ENCODE measurements at places on chromosomes 5 and 9.
A peak's percentile ranks its signal among the peaks of the same experiment; 100 is the strongest.

GRCh38 chr9:26308328-26308727, 584.3 kb downstream of the CAAP1 start:
- DNase-seq = peak; percentile 42

DNA sequence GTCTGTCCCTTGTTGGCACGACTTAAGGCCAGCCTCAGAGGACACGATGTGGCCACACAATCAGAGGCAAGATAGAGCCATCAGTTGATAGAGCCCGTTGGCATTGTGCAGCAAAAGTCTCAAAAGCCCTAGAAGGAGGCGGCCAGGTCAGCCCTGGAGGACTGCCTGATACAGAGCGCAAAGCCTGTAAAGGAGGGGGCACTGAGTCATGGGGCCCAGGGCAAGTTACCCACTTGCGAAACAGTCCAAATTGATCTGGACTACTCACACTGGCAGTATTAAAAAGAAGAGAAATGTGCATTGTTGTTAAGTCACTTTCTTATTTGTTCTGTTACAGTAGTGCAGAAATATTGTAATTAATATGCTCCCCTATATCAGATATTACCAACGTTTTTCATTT, 51.5 kb downstream of the KLF9 start:
- peak; percentile 33 for DNase-seq

- peak; percentile 61 for DNase-seq
These were observed 62.8 kb downstream of the SHOC1 start for GRCh38 chr9:111731928-111732327.

DNA sequence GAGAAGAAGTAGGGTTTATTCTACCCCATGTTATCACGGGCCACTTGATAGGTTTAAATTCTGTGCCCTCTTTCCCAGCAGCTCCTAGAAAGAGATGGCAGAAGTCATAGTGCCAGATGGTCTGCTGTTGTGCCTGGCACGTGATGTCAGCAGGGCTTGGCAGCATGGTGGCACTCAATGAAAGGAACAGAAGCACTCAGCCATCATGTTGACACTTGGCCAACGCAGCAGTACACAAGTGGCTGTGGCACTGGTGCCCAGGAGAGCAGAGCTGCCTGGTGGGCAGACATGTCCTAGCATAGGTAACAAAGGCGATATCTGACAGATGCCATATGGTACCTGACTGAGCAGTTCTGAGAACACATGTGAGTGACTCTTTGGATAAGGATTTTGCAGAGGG, 796.4 kb upstream of the ACO1 start:
- DNase-seq = no peak

DNA sequence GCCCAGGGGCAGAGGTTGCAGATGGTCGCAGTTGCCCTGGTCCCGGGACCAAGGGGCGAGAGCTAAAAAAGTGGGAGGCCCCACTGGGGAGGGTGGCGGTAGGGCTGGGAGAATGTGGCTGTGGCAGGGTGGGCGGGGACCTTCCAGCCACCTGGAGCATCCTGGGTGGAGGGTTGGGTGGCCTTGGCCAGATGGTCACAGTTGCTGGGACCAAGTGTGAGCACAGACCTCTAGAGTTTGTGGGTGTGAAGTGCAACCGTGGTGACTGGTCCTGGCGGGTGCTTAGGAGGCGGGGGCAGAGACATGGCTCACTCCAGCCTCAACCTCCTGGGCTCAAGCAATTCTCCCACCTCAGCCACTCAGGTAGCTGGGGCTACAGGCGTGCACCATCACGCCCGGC, 5.7 kb upstream of the TRAF2 start:
- no peak for DNase-seq

DNA sequence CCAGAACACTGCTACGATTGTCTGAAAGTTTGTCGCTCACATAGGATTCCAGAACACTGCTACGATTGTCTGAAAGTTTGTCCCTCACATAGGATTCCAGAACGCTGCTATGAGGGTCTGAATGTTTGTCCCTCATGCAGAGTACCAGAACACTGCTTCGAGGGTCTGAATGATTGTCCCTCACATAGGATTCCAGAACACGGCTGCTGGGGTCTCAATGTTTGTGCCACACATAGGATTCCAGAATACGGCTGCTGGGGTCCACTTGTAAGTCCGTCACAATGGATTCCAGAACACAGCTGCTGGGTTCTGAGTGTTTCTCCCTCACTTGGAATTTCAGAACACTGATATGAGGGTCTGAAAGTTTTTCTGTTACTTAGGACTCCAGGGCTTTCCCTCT, 203.3 kb downstream of the FOXD4L6 start:
- DNase-seq = no peak

GRCh38 chr5:110335361-110336066, 391.0 kb downstream of the TMEM232 start:
- peak; percentile 4 for DNase-seq

GRCh38 chr5:135369952-135370351, 29.1 kb downstream of the MACROH2A1 start:
- DNase-seq = no peak

- no peak for DNase-seq
These were observed 8.8 kb downstream of the SLC26A2 start for GRCh38 chr5:149969181-149969930.

DNA sequence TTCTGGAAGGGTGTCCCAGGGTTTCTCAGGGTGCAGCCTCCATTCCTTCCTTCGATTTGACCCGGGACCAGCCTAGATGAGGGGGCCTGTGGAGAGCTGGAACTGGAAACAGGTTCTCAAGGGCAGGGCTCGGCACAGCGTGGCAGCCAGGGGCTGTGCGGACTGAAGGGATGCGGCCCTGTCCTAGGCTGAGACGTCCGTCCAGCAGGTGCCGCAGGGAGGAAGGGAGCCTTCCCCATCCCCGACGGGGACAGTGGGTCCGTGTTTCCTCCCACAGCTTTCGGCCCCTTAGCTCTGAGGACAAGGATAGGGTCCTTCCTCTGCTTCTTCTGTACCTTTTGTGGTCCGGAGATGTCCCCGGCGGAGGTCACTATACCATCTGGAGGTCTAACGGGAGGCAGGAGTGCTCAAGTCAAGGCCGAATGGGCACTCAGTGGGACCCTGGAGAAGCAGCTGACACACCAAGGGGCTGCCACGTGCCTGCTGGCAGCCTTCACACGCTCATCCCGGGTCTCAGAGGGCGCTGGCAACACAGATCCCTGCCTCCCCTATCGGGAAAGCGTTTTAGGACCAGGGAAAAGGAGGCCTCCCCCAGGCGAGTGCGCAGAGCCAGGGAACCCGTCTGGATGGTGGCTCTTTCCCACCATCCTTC, 49.9 kb downstream of the USP20 start:
- DNase-seq = peak; percentile 56

DNA sequence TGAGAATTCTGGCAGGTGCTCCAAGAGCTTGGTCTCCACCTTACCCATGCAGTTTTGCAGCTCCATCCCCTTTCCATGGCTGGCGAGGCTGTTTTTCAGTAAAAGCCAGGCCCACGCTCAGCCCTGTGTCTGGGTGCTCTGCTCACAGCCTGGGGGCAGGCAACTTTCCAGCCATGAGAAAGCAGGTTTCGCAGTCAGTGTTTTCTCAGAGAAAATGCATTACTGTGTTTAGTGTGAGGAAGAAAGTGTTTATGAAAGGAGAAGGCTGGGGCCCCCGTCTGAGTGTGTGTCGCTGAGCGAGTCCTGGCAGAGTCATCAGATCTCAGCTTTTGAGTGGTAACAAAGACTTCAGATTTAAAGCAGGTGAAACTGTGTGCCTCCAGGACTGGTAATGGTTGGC, 248.1 kb downstream of the IRX1 start:
- DNase-seq = no peak

- DNase-seq = no peak
These were observed 28.3 kb downstream of the TCF7 start for GRCh38 chr5:134142806-134143205.

- no peak for DNase-seq
These were observed 1497.8 kb downstream of the EFNA5 start for GRCh38 chr5:106172681-106173532.

GRCh38 chr5:94621763-94622162, 3.3 kb downstream of the SLF1 start:
- no peak for DNase-seq

DNA sequence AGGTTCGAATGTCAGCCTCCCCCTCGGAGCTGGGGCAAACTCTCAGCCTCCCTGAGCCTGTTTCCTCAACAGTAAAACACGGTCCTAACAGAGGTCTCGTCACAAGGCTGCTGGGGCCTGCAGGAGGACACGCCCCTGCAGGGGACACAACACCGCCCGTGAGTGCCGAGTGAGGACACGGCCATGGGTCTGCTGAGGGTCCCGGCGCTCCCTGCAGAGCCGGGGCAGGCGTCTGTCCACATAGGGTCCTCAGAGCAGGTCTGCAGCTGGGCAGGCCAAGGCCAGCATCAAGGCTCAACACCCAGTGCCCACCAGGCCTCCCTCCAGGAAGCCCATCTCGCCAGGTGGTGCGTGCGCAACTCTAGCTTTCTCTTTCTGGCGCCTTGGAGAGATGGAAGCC, 125.2 kb downstream of the VAV2 start:
- DNase-seq = no peak

GRCh38 chr9:41229408-41230401, 40.6 kb upstream of the ZNG1F start:
- DNase-seq = peak; percentile 3

GRCh38 chr5:176530983-176531901, 6.0 kb downstream of the RNF44 start:
- DNase-seq = peak; percentile 47

- DNase-seq = peak; percentile 95
These were observed 280.2 kb downstream of the SEMA5A start for GRCh38 chr5:9265441-9266287.

GRCh38 chr5:32578363-32578762, 7.0 kb upstream of the SUB1 start:
- DNase-seq = no peak

DNA sequence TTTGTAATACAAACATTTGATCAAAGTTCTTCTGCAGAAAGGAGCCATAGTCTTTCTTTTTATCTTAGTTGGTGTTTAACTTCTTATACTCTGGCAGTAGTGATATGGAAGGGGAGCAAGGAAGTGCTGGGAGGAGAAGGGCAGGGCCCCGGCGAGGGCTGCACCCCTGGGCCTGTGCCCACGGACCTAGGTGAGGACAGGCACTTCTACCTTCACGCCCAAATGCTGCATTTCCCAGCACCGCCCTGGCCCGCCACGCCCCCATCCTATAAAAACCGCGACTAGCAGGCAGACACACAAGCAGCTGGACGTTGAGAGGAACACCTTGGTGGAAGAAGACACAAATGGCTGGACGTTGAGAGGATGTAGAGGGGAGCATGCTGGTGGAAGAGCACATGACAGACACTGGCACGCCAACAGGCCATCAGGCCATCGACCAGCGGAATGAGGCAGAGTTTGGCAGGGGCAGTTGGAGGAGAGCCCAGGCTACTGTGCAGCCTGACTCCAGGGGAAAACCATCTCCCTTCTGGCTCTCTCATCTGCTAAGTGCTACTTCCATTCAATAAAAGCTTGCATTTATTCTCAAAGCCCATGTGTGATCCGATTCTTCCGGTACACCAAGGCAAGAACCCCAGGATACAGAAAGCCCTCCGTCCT, 81.5 kb upstream of the C9orf72 start:
- no peak for DNase-seq

DNA sequence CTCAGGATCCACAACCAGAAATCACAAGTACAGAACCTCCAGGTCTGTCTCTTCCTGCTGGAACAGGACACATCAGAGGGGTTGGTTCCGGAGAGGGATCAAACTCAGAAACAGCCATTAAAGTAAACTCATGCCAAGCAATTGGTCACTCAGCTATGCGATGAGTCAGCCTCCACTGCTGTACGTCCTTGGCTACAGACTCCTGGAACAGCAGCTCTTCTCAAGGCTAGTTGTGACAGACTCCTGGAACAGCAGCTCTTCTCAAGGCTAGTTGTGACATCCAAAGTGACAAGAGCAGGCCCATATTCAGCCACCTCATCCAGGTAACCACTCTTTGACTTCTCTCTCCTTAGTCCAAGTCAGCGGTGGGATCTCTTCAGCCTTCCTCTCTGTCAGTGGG, at the start of gene SPINK13:
Gene SPINK13 (plus strand): TSS at position 229 of the 400 bp plus-strand sequence. CDS start 1,279 bp downstream, outside the sequence.
- DNase-seq = peak; percentile 75

- no peak for DNase-seq
These were observed 117.5 kb downstream of the COL5A1 start for GRCh38 chr9:134758949-134759607.

DNA sequence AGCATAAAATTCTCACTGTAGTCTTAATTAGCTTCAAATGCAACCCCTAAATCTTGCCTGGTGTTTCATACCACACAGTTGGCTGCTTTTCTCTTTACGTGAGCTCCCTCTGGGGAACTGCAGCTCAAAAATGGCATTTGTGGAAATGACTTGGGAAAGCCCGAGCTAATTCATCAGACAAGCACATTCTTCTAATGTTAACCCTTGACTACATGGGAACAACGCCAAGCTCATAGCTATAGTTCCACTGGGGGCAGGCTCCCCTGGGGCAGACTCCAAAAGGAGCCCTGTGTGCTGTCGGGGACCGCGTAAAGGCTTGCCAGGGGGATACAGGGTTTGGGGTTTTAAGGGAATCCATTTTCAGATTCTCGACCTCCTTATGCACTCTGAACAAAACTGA, 301.4 kb upstream of the DAP start:
- peak; percentile 2 for DNase-seq

DNA sequence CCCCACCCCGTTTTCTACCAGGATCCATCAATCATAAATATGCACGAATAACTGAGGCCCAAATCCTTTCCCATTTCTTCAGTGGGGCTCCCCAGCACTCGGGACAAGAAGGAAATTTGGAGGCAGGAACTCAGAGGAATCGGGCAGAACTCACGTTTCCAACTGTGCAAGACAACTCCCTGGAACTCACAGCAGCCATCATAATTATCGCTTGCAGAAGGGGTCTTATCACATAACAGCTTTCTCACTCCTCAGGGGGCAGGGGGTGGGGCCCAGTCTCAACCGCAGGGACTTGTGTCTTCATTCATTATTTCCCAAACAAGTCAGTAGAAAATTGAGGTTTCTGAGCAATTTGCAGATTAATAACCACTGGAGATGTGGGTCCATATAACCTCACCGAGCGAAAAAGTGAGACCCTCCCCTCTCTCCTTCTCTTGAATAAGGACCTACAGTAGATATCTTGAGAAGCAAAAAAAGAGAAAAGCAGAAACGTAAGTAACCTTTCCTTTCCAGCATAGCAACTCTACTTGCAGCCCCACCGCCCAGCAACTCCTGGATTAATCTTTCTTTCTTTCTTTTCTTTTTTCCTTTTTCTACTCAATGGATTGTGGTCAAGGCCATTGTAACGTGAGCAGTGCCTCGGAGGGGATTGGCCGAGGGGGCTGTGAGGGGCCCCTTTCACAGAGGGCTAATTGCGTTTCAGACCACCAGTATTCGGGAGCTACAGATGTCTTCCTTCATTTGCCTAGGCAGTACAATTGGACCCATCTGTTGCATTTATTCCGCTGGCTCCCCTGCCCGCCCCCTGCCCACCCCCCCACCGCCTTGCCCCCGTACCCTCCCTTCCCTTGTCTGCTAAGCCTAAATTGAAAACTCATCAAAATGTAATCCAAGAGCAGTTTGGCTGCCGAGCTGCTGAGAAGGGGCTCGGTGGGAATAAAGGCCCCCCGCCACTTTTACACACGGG, 24.7 kb upstream of the TIFAB start:
- DNase-seq = no peak

DNA sequence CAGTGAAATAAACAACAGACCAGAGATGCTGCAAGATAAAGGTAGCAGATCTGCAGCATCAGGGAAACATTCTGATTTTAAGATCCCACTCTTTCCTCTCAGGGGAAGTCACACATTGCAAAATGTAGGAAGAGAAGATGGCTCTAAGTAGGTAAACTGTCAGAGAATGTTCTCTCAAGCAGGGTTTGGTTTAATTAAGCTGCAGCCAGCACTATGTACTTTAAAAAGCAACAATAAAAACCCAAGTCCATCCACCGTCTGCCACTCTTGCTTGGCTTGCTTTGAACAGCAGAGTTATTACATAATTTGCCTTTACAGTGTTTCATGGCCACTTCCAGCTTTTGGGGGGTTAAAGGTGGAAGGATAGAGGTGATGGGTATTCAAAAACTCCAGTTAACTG, 343.2 kb upstream of the DAP start:
- no peak for DNase-seq
